ENCODE measurements at places on chromosomes 6 and 20.

DNA sequence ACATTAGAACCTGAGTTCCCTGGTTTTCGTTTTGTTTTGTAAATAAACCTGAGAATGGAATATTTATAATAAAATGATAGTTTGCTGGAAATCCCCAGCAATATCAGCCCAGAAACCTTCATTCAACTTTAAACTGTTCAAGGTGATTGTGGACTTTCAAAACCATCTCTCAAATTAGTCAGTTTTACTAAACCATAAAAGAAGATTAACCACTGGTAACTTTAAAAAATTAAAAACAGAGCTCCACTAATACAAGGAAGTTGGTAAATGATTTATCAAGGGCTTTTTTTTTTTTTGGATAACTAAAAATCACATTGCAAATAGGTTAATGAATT, 10.0 kb downstream of the MBOAT1 start:
- DNase-seq = no peak

- no peak for DNase-seq
Measured at GRCh38 chr6:134422426-134423231, 104.7 kb upstream of the SGK1 start.

GRCh38 chr20:20489054-20489453, 121.2 kb downstream of the INSM1 start:
- no peak for DNase-seq

- DNase-seq = no peak
Measured at GRCh38 chr6:43250992-43251373, 7.7 kb downstream of the TTBK1 start.

DNA sequence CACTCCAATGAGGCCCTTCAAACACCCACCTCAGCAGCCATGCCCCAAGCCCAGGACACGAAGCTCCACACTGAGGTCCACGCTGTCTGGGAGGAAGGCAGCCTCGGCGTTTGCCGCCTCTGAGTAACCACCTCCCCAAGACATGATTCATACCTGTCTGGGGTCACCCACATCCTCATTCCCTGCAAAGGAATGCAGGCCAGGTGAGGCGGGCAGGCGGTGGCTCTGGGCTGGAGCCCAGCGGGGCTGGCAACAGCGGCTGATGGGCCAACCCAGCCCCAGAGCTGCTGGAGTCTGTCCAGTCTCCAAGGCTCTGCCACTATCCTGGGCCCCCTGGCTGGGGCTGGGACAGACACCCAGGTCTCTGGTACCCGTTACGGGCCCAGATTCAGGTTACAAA, 14.8 kb downstream of the PMEPA1 start:
- DNase-seq = no peak

- no peak for DNase-seq
Measured at GRCh38 chr6:156689656-156690055, 87.5 kb upstream of the ARID1B start.

DNA sequence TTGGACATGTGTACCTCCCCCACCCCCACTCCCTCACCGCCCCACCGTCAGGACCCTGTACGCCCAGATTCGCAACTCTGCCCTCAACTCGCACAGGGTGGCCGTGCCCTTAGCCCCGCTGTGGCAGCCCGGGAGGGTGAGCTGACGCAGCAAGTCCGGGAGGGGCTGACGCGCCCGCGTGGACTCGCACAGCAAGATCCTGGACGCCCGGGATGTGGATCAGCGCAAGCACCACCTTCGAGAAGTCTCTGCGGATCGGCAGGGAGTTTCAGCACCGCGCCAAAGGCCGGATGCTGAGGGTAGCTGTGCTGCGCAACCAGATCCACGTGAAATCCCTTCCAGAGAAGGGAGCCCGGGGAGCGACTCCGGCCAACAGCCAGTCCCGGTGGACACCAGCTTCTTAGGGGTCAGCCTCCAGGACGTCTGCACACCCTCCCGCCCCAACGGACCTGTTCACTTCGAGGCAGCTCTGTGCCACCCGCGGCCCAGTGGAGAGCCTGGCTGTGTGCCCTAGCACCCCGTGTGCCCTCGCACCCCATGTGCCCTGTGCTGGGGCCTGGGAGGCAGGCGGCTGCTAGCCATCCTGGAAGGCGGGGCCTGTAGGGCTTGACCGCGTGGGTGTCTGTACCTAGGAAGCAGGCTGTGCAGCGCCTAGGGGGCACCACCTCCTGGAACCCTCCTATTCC, 6.7 kb upstream of the GJA10 start:
- DNase-seq = no peak

GRCh38 chr6:53020005-53020744, 25.1 kb upstream of the GSTA4 start:
- no peak for DNase-seq

DNA sequence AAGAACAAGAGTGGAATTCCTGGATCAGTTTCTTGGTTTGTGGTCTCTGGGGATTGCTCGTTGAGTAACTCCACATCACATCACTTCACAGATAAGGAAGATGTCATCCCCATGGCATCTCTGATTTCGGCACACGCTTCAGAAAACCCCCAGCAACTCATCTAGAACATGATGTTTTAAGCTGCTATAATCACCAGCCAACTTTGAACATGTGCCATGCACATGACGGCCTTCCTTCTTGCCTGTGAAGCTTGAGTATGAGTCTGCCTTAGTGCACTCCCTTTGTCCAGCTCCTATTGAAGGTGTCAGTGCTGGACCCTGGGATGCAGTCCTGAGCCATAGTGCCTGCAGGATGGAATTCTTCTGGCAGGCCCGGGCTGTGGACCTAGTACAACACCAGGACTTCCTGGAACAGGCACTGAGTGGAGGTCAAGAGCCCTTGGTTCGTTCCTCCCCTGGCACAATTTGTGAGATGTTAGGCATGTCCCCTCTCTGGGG, 231.5 kb upstream of the SUPT3H start:
- DNase-seq = no peak

GRCh38 chr6:75412969-75413662, 80.5 kb downstream of the FILIP1 start:
- no peak for DNase-seq

DNA sequence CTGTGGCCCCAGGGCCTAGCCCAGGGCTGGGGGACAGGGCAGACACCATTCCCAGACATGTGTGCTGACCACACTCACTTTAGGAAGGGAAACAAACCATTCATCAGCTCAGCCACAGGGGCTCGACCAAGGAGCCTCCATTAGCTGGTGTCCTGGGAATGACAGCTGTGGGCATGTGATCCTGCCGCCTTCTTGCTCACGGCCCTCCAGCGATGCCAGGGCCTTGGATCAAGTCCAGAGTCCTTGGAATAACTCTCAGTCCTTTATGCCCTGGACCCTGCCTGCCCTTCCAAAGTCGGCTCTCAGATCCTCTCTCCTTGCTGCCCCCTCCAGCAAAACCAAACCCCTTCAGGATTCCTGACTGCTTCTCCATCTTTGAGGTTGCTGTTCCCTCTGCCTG, 165.0 kb upstream of the RNF24 start:
- DNase-seq = no peak

- no peak for DNase-seq
Measured at GRCh38 chr6:132234356-132234755, 166.9 kb downstream of the MOXD1 start.

DNA sequence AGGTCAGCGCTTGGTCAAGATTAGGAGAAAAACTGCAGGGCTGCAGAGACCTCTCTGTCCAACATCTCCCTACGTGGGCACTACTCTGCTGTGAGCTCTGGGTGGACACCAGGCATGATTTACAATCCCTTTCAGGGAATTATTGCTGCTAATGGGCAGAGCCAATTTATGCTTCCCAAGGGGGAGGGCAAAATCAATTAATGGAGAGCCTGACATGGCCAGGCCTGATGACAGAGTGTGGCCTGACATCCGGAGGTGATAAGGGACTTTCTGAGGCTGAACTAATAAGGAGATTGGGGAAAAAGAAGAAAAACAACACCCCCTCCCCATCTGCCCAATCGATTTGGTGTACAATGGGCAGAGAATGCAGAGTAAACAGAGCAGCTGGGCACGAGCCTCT, 5.0 kb upstream of the KCNK16 start:
- DNase-seq = no peak

DNA sequence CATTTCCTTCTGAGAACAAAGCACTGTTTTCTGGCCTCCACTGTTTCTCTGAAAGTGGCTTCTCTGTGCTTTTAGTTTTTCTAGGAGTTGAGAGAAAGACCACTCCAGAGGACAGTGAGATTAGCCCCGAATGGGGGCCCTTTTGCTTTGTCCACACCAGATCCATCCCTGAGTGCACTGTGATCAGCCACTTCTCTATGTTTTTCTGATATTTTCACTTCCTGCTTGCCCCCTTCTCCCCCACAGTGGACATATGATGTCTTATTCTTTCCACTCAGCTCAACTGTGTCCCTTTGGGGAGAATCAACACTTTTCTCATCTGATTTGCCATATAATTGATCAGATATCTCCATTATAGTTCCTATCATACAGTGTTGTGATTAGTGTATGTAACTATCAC, 35.6 kb upstream of the HIVEP1 start:
- DNase-seq = no peak

- no peak for DNase-seq
Measured at GRCh38 chr6:166830185-166830890, 126.0 kb downstream of the RNASET2 start.

- DNase-seq = no peak
Measured at GRCh38 chr20:35739294-35740163, 2.5 kb downstream of the RBM39 start.

DNA sequence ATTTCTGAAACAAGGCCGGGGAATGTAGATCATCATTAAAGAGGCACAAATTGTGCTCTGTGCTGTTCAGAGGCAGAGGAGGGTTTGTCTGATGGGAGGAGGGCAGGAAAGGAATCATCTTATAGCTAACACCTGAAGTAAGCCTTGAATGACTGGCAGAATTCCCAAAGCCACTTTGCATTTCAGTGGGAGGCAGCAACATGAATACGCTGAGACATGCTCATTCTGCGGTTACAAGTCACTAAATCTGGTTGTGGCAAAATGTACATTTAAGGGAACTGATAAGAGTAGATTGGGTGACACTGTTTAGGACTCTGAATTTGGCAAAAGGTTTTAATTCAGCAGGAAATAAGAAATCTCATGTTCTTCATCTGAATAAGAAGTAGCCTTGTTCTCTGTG, 4.4 kb upstream of the COL19A1 start:
- no peak for DNase-seq

All from stimulated activated CD4-positive, alpha-beta T cell treated with anti-CD3 and anti-CD28 coated beads, Interleukin-1b, Interleukin-23, amount 100 ng/mL, for 1 hour (primary cell).